ENCODE measurements at places on chromosomes 12 and 14.

- DNase-seq, result no peak
Measured at GRCh38 chr12:12221560-12221959, 45.3 kb downstream of the LRP6 start.

- DNase-seq, result no peak
Measured at GRCh38 chr14:50603565-50603964, 43.6 kb downstream of the ATL1 start.

- DNase-seq, result no peak
Measured at GRCh38 chr12:92899386-92900001, 29.6 kb downstream of the EEA1 start.

DNA sequence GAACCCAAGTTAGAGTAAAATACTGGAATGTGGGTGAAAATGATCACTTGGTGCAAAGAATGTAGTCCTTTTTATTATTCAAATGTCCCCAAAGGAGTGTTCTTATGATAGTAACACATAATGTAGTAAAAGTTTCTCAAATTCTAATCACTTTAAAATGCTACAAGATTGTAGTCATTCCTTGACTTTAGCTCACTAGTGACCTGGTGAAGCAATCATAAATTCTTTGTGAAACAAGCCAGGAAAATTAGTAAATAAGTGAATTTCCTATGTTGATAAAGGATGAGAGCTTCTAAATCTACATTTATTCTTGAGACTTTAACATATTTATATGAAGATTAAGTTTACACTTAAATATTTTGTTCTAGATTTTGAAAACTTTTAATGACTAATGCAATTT is 30.7 kb upstream of the SLC17A8 start:
- DNase-seq, result no peak

GRCh38 chr14:94451826-94452225 is 774 bp downstream of the SERPINA11 start:
- no peak for DNase-seq

DNA sequence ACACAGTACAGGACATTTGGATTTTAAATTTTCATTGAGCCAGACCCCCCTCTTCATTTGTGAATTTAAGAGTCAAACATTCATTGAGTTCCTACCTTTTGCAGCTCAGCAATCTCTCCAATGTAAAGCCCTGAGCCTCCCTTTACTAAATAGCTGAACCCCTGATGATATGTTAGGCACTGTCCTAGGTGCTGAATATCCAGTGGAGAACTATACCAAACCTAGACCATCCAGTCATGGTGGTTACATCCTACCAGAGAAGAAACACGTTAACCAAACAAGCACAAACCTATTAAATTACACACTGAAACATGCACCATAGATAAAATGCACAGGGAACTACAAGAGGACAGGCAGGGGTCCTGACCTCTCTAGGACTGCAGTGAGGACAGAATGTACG is 1585.3 kb upstream of the TMEM132C start:
- DNase-seq, result peak; percentile 5

GRCh38 chr14:78805570-78805969 is 635.4 kb downstream of the NRXN3 start:
- DNase-seq, result no peak

DNA sequence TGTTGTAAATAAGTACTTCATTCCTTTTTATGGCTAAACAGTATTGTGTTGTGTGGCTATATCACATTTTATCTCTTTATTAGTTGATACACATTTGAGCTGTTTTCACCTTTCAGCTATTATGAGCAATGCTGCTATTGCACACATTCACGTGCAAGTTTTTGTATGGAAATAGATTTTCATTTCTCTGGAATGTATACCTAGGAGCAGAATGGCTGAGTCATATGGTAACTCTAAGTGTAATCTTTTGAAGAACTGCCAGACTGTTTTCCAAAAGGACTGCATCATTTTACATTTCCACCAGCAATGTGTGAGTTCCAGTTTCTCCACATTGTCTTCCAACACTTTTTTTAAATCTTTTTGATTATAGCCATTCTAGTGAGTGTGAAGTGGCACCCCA is 134.0 kb downstream of the SRGAP1 start:
- DNase-seq, result no peak

DNA sequence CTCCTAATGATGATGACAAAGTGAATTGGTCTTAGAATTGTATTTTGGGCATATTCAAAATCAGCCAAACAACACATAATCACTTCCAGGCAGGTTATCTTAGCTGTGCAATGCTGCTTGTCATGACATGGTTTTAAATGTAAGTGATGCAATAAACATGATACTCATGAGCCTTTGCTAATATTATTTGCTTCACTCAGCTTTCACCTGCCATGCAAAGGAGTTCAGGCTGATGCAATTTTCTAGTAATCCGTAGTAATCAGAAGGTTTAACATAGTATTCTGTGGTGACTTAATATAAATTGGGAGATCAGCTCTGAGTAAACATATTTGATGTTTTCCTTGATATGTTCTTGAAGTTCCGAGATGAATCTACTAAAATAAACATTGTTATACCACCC is 29.1 kb downstream of the TMEM260 start:
- DNase-seq, result no peak

DNA sequence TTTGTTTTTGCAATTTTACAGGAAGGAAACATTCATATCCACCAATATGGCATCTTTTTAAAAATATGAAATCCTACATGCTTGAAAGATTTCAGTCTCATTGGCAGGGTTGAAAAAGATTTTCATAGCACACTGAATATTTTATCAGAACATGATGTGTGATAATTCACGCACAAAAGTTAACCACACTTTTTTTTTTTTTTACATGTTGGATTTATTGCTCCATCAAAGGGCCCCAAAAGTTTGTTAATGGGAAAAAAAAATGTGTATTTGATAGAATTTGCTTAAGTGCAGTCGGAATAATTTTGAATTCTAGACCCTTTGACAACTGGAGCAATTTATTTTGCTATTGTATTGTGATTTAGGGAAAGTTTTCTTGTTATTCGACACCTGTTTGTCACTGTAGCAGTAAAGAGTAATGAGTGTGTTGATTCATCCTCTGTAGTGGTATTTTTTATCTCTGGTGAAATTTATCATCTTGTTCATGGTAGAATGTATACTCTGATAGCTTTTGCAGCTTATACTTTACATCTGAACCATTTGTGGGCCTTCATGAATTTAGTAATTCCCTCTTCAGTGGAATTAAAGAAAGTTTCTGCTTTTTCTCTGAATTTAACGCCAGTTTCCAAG is 1.1 kb downstream of the EML1 start:
- DNase-seq, result no peak

DNA sequence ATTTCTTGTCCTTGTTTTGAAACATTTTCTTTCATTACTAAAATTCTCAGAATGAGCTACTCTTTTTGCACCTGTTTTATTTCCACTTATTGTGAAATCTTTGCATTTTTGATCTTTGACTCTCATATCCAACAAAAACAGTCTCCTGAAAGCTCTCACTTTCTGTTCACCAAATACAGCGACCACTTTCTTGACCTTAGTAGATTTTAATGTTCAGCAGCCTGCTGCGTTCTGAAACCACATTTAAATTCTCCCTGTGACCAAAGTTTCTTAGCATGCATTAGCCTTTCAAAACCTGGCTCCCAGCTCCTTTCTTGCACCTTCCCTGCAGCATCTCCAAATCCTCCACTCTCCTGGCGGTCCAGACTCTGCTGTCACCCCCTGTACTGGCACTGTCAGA is 404.4 kb upstream of the PDE3A start:
- DNase-seq, result no peak

DNA sequence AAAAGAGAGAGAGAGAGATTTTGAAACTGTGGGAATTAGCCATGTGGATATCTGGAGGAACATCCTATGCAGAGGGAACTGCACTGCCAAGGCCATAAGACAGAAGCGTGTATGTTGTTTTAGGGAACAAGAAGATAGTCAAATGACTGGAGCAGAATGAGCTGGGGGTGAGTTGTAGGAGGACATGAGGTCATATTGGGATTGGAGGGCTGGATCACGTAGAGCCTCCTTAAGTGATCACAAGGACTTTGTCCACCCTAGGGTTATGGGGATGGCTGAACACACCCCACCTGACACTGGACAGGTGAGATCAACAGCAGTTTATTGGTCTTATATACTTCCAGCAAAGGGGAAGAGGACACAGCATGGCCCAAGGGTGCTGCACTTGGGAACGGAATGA is 8.2 kb upstream of the CGRRF1 start:
- no peak for DNase-seq

DNA sequence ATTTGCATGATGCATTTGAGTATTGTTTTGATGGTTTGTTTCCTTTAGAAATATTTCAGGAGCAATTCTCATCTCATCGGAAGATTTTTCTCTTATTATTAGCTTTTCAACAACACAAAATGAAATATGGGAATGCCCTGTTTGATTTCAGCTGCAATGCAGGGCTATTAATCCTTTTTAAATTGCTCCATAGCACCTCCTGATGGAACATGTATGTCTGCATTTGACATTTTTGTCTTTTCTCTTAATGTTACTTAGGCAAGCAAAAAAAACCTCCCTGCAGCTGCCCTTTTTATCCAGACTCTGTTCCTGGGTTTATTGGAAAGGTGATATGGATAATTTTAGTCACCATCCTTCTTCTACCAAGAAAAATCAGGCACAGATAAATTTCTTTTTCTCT is 895.8 kb downstream of the RPS29 start:
- DNase-seq, result no peak

- no peak for DNase-seq
Measured at GRCh38 chr14:100332797-100333196, 9.7 kb downstream of the SLC25A47 start.

DNA sequence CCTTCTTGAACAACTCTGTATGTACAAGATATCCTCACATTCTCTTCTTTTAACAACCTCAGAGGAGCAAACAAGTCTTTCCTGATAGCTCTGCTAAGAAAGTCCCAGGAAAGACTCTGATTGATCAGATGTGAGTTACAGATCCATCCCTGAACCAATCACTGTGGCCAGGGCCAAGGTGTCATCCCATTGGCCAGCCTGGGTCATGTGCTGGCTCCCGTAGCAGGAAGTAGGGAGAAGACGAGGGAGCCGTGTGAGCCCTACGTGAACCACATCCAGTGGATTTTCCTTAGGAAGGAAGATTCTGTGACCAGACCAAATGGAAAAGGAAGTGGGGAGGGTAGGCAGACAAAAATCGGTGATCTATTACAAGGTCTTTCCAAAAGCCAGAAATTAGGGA is 5.6 kb downstream of the P2RX7 start:
- DNase-seq, result no peak

DNA sequence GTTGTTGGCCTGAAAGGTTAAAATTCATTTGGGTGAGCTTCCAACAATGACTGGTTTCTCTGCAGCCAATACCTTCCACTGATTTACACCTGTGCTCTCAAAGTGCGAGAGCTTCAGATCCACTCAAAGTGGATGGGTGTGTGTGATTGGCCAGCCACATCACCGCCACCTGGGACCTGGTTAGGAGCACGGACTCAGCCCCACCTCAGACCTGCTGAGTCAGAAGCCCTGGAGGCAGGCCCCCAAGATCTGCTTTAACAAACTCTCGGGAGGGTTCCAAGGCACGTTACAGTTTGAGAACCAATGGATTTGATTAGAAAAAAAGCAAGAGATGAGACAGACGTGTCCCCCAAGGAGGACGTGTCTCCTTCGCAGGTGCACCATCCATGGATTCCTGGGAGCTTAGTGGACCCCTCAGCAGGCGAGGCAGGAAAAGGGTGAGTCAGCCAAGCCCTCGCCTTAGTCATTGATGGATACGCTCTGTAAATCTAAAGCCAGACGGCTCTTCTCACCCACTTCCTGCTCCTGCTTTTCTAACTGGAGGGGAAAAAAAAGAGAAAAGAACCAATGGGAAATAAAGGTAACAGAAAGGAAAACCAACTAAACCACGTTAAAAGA is 24.5 kb downstream of the FZD10 start:
- peak; percentile 40 for DNase-seq

DNA sequence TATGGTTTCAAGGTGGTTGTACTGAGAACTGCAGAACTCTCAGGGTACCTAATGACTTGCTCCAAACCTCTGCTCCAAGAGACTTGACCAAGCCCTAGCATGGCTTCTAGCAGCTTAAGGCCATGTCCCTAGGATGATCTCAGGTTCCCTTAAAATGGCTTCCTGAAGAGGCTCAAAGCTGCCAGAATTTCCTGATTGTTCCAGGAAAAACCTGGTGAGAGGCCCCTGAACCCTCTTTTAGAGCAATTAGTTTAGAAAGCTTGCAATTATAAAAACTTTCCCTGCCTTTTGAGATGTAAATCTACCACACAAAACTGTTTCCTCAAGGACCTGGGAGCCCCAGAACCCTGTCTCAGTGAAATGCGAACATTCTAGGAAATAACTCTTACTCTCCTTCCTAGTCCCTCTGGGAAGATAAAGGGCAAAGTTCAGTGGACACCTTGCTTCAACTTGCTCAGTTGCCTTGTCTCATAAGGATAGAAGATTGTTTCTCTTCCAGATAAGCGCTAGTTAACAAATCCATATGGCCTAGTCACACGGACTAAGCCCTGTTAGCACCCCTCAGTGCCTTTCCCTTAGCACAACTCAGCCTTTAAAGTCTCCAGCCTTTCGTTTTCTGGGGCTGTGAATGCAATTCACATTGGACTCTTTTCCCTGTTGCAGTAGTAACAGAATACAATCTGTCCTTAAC is 2.5 kb downstream of the CMAS start:
- no peak for DNase-seq

GRCh38 chr12:12665194-12665593 is 30.8 kb downstream of the GPR19 start:
- no peak for DNase-seq

DNA sequence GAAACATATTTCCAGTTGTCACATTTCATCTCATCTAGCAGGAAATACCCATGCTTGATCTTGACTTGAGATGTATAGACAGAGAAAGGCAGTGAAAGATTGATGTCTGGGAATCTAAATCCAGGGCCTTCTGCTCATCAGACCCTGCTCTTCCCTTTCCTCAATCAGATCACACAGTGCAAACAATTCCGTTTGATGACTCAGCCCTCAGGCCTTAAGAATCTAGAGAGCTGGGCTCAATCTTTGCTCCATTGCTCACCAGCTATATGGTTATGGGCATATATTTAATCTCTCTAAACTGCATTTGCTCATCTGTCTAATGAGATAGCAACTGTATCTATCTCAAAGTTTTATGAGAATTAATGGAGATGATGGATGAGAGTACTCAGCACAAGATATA is 201.8 kb upstream of the CCDC196 start:
- DNase-seq, result no peak

DNA sequence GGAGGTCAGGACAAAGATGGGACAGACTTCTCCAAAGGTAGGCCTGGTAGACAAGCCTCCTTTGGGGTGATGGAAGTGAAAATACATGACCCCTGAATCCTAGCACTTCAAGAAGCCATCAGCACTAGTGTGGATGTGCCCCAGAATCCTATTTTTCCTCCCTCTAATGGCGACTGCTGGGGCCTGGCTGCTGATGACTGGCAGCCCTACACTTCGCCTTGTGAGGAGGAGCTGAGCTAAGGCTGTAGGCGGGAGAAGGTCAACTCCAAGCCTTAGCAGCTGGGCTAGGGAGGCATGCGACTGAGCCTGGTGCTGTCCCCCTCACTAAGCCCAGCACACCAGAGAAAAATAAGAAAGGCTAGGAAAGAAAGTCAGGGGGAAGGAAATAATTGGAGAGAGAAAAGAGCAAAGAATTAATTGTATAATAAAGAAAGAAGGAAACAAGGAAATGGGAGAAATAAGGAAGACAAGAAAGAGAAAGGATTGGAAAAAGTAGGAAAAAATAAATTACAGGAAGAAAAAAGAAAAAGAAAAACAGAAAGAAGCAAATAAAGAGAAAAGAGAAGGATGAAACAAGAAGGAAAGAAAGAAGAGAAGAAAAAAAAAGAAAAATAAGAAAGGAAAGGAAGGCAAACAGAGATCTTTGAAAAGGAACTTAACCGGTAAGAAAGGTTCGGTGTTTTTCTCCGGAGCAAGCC is 4.7 kb upstream of the HOXC10 start:
- no peak for DNase-seq

- no peak for DNase-seq
Measured at GRCh38 chr12:54427106-54427505, 8.0 kb upstream of the ITGA5 start.

All from RPMI8226 (cell line).